ENCODE measurements at places on chromosomes 7 and 10.

- DNase-seq: peak; percentile 78
These were observed 190.4 kb downstream of the SKIDA1 start for GRCh38 chr10:21334891-21335696.

GRCh38 chr7:36366718-36367560 lies 22.7 kb upstream of the ANLN start:
- peak; percentile 34 for DNase-seq

GRCh38 chr7:52764492-52765169 lies 270.8 kb upstream of the POM121L12 start:
- no peak for DNase-seq

DNA sequence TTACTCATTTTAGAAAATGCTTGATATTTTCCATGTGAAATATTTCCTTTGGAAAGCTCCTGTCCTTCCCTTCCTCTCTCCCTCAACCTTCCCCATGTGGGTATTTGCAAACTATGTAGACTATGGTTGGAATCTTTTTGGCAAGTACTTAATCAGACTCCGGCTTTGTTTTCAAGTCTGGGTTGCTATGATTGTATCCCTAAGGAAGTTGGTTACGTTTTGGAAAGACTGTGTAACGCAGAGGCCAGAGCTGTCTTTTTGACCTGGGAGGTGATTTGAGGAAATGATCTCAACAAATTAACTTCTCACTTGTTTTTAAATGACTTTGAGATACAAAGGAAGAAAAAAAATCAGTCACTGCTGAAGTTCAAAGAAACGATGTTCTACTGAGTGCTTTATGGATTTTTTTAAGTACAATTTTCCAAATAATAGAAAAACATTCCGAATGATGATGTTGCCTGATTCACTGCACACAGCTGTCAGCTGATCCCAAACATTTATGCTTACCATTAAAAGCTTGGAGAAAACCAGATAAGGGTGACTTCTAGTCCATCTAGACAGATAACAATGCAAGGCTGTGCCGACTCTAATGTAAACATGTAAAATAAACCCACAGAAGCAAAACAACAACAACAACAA lies 145.5 kb upstream of the CELF2 start:
- DNase-seq: peak; percentile 85

DNA sequence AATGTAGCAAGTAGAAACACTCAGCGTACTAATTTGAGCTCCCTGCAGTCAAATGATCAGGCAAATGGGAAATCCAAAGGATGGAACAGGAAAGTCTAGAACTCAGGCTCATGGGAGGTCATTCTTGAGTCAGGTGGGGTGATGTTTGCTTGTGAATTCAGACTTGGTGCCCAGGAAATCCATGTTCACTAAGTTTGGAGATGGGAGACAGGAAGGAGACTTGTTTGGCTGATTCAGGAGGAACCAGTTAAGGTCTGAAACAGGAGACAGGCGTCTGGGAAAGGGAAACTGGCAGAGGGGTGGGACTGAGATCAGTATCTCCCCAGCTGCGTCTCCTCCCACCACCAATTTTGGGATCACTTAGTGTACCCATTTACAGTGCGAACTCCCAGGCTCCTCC lies 38.4 kb upstream of the ZNF438 start:
- no peak for DNase-seq

DNA sequence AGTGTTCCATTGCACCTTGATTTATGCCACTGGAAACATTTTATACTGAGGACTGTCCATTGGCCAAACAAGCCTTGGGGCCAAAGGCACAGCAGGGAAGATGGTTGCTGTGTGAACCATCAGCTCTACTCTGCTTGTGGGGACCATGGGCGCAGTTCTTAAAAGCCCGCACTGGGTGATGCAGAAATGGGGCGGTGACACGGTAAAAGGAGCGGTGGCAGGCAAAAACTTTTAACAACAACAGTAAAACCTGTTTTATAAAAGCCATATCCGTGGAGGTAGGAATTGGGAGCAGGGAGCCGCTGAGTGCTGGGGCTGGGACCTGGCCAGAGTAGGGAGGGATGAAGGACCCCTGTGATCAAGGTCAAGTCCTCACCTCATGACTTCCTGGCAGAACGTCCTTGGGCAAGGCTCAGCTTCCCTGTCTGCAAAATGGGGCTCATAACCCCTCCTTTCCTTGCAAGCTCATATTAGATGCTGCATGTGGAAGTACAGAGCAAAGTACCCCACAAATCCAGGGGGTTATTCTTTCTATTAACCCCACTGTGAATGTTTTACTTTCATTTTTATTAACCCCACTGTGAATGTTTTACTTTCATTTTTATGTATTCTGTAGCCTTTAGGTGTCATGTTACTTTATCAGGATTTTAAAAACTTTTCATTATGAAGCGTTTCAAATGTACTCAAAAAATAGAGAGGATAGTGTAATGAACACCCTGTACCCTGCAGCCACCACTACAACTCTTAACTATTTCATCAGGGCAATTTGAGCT lies 78.3 kb downstream of the GRK5 start:
- no peak for DNase-seq

- no peak for DNase-seq
These were observed 50.8 kb upstream of the BTRC start for GRCh38 chr10:101303087-101303703.

- DNase-seq: no peak
These were observed 45.1 kb downstream of the ST8SIA6 start for GRCh38 chr10:17409170-17409733.

- DNase-seq: no peak
These were observed 2.7 kb upstream of the CUEDC2 start for GRCh38 chr10:102435133-102435497.

GRCh38 chr7:32390210-32390609 lies 100.0 kb downstream of the LSM5 start:
- DNase-seq: no peak

GRCh38 chr10:113473851-113474250 lies 79.0 kb upstream of the HABP2 start:
- peak; percentile 71 for DNase-seq

- DNase-seq: no peak
These were observed 227.9 kb upstream of the PRSS58 start for GRCh38 chr7:142485617-142486226.

DNA sequence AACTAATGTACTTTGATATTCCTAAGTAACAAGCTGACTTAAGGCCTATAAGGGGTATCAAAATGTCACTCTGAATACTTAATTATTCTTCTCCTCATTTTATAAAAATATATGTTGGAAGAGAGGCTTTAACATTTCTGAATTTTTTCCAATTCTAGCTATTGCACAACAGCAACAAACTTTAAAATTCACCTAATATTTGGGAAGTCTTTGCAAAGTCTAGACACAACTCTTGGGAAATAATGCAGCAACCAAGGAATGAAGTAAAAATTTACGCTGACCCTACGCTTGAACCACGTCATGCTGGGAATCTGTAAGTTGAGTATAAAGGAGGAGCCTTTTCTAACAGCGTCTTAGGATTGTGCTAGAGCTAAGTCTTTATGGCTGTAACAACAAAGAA lies 243.9 kb upstream of the IMMP2L start:
- no peak for DNase-seq

GRCh38 chr10:11884706-11885423 lies 61.7 kb downstream of the PROSER2 start:
- no peak for DNase-seq

- DNase-seq: no peak
These were observed 36.4 kb downstream of the CDH23 start for GRCh38 chr10:71432956-71433767.

GRCh38 chr10:100518761-100519241 lies 860 bp downstream of the SEC31B start:
- DNase-seq: no peak

GRCh38 chr7:35581605-35582210 lies 113.2 kb downstream of the HERPUD2 start:
- no peak for DNase-seq

- no peak for DNase-seq
These were observed 55.8 kb downstream of the CNOT4 start for GRCh38 chr7:135454060-135454459.

Measured in fibroblast of skin of left biceps (primary cell).